Thymus (tissue), 14 donors: ENCODE measurements at places on chromosomes 13 and 19. TPM values are rescaled to one million over a fixed set of nuclear protein-coding genes. Genes with fewer than 3 reads are reported as not detected.

Gene PLIN5
- 12.3 TPM for polyA plus RNA-seq

DNA sequence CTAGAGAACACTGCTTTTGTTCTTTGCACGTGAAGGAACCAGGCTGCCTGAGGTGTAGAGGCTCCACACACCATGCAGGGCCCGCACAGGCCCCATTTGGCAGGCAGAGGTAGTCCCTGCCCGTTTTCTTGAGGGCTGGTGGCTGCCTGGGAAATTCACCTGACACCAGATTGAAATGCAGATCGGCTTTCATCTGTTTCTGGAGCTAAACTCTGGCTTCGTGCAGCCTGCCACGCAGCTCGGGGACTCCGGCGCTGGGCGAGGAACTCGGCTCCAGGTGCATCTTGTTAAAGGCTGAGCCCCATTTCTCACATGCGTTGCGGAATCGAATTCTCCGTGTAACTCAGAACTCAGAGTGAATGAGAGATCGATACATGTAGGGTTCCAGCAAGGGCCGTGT, 37.7 kb downstream of the ATP11A start:
- no peak for DNase-seq

DNA sequence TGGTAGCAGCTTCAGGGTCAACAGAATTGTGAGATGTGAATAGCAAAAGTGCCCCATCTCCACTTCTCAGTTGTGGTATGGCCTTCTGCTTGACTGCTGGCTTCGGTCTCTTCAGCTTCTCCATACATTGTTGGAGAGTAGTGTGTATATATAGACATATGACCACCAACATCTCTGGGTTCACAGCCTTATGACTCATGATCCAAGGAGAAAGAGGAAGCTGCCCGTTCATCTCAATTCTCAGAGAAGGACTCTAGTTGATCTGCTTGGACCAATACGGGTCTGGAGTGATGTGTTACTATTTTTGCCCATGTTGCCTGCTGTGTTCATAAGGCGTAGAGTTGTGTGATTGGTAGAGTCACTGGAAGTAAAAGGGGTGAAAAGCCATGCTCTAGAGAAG, 3.6 kb upstream of the COMMD6 start:
- no peak for DNase-seq

- no peak for DNase-seq
Measured at GRCh38 chr19:2869618-2870017, 2.5 kb downstream of the ZNF556 start.
